ENCODE measurements at places on chromosomes 13 and 19.

DNA sequence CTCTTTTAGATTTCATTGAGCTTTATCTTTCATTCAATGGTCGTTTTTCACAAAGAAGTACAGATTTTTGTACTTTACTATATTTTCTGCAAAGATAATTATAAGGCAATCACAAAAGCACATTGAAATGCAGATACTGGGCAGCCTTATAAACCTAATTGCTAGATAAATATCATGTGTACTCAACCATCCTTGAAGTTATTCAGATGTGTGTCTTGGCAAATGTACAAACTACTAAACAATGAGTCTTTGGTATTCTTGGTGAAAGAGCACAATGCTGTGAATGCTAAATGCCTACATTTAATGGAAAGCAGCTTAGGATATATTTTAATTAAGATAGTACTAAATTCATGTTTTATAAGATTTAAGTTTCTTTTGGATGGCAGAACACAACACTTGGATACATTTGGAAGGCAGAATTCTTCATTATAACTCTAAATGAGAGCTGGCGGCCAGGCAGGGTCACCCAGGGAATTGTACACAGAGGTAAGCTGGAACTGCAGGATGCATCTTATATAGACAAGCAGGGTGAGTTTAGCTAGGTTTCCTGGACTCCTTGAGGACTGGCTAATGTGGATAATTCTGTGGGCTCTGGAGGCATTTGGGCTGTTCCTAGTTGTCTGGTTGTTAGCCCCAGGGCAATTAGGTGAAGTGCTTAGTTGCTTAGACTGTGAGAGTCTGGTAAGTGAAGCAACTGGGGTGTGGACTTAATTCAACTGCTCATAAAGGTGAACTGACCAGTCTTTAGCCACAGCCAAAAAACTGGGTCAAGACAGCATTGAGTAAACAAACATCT lies 286.6 kb downstream of the PCDH20 start:
- DNase-seq: no peak

DNA sequence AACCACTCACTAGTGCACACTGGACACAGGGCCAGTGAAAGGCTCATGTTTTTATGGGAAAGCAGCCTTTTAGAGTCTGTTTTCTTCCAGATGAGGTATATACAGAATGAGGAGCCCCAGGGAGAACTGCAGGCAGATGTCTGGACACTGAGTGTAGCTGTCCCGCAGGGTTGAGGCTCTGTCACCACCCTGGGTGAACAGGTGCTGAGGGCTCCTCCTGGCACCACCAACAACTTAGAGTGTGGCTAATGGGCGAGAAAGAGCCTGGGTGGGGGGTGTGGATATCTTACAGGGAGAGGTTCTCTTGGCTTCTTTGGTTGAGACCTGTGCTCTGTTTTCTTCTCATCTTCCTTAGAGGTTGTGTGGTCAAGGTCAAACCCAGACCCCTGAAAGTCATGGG lies 202.1 kb upstream of the GPR12 start:
- no peak for DNase-seq

DNA sequence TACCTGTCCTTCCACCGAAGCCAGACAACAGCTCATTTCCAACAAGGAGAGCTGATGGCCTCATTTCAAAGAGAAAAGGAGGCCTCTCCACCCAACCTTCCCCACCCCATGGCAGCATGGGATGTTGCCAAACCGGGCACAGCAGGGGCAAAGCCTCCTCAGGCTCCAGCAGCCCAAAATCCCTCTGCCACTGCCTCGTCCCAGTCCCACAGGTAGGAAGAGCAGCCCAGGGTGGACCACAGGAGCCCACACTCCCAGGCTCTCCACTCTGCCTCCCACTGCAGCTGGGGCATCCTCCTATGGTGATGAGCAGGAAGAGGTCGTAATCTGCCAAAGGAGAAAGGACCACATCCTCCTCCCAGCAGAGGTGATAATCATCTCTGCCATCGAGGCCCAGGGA lies 50.9 kb downstream of the PEPD start:
- no peak for DNase-seq

- DNase-seq: peak; percentile 94
Observed at GRCh38 chr19:32405431-32406160, at the start of gene DPY19L3. Gene DPY19L3 (plus strand): TSS chr19:32405770. CDS start chr19:32408254, 2,484 bp downstream.

DNA sequence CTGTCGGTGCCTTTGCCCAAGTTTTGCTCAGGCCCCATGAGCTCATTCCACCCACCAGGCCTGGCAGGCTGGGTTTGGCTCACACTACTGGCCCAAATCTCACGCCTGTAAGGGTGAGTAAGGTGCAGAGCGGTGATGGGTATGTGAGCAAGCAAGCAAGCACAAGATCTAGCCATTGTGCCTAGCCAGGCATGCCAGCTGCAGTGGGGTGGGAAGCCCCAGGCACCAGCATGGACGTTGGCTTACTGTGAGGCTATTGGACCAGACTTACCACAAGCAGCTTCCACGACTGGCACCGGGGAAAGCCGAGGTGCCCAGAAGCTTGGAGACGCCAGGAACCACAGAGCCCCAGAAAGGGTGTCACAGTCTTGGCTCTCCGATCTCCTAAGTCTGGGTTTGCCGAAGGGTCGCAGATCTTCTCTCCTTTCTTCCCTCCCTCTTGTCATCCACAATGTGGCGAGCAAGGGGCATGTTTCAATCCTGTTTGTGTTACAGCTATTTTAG lies 2659.4 kb upstream of the PCDH20 start:
- DNase-seq: no peak

DNA sequence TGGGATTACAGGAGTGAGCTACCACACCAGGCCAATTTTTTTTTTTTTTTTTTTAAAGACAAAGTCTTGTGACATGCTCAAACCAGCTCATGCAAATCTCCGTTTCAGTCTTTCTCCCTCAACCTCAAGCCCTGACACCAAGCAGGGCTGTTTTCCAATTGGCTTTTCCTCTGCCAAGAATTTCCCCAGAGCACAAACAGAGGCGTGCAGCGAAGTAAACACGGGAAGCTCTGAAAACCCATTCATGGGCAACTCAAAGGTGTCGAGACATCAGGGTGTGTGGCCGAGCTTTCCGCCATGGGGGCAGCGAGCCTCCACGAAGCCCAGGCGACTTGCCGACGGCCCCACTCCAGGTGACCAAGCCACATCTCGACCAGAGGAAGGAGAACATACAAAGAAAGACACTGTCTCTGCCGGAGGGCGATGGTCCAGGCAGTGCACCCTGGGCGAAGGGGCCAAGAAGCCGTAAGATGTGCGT lies 70.0 kb downstream of the INSR start:
- no peak for DNase-seq

DNA sequence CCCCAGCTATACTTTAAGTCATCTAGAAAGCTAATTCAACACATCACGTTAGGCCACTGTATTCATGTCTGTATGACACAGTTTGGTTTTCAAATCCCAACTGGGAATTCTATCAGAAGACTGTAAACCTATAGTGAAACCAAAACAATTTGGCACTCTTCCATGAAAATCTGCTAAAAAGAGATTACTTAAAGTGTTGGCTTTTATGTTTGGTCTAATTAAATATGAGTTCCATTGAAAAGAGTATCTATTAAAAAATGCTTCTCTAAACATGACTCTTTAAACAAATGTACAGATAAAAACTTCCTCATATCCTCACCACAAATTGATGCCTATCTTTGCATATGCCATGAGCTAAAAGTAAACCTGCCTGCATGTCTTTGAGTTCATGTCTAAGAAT lies 25.4 kb downstream of the PCDH9 start:
- DNase-seq: no peak

- no peak for DNase-seq
Observed at GRCh38 chr13:44895264-44895952, 93.9 kb downstream of the NUFIP1 start.
